NCI-H1417 (cell line): ENCODE measurements at places on chromosomes 3 and 15.

DNA sequence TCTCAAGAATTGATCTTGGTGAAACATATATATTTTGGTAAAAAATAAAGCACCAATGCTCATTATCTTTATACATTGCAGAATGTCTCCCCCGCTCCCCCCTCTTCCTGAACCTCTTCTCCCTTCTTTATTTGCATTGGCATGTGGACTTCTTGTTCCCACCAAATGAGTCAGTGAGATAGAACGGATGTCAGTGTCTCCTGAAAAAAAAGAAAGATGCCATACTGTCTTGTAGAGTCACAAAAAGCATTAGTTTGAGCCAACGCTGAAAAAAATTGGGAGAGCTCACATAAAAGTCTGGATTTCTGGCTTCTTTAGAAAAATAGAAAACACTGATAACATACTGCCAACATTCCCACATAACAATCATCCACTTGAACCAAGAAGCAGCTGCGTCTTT lies 32.0 kb upstream of the STXBP5L start:
- DNase-seq = no peak

- no peak for DNase-seq
These were observed 202.8 kb upstream of the UBE2E2 start for GRCh38 chr3:23000371-23000770.

GRCh38 chr3:77377717-77378116 lies 337.8 kb downstream of the ROBO2 start:
- DNase-seq = no peak

GRCh38 chr3:106827515-106828213 lies 549.6 kb upstream of the CCDC54 start:
- DNase-seq = no peak
